Ovary (tissue), 10 donors: ENCODE measurements at places on chromosomes 2 and 18.

DNA sequence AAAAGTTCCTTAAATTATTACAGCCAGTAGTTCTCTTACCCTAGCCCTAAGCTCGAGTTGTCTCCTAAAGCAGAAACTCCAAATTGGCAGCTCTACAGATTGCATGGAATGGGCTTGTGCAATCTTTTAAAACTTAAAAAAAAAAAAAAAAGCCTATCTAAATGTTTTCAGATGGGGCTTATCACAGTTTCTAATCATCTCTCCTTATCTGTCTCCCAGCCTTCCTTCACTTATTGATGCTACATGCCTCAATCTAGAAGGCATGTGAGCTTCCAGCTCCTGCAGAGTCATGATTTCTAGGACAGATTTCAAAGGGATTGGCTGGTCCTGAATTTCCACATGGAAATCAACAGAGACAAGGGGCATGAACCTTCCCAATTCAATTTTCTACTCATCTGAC is 33.1 kb upstream of the PELI1 start:
- DNase-seq: no peak

DNA sequence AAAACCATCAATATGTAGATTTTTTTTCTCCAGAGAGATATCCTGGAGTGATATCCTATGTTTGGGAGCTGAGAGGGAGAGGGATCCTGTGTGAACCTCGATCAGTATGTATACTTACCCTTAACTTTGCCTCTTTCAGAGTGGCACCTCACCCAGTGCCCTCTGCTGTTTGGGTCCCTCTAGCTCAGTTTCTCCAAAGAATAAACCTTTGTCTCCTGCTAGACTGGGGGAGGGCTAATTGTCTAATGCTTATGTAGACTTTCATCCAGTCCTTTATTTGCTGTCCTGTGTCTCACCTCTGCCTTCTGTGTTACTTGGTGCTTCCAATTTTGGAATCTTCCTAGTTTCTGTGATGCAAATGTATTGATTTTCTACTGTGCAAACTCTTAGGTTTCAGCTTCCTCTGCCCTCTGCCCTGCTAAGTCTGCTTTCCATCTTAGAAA is 48.4 kb downstream of the MTX2 start:
- no peak for DNase-seq

DNA sequence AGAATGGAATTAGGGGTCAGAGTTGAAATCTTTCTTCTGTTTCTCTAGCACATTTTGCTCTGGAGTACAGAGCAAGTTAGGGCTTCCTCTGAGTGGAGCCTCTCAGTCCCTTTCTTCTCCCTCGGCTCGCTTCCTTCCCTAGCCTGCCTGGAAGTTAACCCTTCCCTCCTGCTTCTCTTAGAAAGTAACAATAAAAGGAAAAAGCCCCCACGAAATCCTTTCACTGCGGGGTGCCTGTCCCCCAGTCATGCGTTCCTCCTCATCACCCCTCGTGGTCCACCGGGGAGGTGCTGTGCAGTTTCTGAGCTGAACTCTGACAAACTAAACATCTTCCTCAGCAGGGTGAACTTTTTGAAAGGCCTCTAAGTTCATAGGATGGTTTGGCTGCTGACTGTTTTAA is 2.0 kb downstream of the IGFBP2 start:
- DNase-seq: no peak

DNA sequence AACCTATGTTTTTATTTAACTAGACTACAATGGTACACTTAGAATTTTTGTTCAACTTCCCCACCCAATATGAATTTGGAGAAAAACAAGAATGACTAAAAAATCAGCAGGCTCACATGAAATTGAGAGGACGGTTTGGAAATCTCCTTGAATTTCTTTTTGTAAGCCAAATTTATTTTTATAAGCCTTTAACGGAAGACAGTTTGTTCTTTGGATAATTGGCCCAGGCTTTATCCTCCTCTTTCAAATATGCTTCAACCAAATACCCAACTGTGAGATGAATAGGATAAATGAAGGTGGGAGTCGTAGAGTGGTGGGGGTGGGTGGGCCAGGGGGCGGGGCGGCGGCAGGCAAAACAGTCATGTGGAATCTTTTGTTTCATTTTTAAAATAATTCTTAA is 60.6 kb downstream of the FMNL2 start:
- DNase-seq: no peak

GRCh38 chr2:41109744-41110143 is 657.9 kb upstream of the SLC8A1 start:
- DNase-seq: no peak

GRCh38 chr2:165902934-165903333 is 50.6 kb downstream of the TTC21B start:
- no peak for DNase-seq

GRCh38 chr2:189913821-189914220 is 129.6 kb downstream of the PMS1 start:
- no peak for DNase-seq

DNA sequence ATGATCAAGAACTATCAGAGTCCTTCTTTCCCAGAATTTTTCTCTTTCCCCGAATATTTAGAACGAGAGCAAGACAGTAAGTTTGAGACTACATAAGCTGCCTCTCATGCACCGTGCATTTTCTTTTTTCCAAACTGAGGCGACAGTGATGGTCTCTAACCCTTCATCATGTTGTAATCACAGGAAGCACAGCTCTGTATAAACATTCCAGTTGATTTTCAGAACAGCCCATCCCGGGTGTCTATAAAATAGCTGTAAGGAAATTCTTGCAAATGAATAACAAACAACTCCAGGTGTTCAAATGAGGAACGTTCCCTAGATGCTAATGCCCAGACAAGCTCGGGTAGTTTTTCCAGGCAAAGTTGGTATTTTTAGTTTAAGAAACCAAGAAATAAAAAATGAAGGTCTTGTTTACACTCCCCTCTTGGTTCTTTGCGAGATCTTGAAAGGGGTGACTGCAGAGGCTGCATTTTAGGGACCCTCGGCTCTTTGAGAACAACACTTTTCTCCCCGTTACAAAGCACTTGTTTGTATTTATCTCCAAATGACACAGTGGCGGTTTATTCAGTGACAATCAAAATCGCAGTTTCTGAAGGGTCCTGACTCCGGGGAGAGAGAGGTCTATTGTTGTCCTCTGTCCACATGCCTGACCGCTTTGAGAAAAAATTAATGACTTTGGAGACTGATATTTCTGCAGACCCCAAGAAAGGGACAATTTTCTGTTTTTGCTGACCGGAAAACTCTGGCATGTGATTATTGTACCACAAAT is 101.1 kb upstream of the NCK2 start:
- DNase-seq: no peak

DNA sequence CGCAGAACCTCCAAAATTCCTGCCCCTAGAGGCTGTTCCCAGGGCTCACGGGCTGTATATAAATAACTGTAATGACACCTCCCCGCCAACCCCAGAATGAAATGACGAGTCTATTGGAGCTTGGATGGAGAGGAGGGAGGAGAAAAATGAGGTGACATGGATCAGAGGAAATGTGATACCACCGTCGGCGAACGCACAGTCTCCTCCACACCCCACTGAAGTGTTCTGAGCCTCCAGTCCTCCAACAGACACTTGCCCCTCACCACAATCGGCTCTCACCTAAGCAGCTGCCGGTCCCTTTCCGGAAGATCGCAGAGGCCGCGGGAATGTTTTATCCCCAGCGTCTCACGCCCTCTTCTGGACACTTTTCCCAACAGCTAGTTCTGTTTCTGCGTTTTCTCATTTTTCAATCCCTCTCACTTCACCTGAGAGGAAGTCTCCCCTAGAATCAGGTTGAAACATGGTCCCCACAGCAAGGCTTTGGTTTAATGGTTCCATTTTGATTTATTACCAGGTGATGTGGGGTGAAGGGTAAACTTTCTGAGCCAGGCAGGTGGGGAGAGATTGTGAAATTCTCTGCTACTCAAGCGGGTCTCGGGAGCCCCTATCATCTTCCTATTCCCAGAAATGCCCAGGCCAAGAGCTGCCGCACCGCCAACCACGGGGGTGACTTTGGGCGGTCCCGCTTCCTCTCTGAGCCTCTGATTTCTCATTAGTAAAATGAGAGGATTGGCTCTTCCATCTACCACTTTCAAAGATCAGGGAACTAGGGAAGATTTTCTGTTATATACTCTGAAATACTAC is 9.1 kb upstream of the MYO5B start:
- DNase-seq: no peak

- no peak for DNase-seq
Measured at GRCh38 chr2:160907738-160908137, 252.5 kb upstream of the TANK start.

DNA sequence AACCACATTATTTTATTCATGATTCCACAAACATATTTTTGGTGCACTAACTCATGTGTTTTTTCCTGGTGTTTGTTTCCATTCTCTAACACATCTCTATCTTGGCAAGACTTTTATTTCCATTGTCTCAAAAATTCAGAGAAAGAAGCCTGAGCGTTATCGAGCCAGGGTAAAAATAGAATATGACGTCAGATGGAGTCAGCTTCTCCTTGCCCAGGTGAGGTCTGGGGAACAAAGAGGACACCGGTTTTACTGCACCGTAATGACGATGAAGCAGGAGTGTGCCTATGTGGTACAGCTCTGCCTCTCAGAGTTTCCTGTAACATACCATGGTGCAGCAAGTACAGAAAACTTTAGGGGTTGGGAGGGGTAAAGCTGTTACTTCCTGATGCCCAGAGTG is 661.6 kb downstream of the PLCL1 start:
- DNase-seq: no peak

- no peak for DNase-seq
Measured at GRCh38 chr2:74052732-74053710, 68.3 kb downstream of the TET3 start.

- DNase-seq: no peak
Measured at GRCh38 chr2:171404261-171404660, 29.5 kb downstream of the METTL8 start.

- no peak for DNase-seq
Measured at GRCh38 chr2:104384961-104385360, 469.0 kb upstream of the POU3F3 start.

DNA sequence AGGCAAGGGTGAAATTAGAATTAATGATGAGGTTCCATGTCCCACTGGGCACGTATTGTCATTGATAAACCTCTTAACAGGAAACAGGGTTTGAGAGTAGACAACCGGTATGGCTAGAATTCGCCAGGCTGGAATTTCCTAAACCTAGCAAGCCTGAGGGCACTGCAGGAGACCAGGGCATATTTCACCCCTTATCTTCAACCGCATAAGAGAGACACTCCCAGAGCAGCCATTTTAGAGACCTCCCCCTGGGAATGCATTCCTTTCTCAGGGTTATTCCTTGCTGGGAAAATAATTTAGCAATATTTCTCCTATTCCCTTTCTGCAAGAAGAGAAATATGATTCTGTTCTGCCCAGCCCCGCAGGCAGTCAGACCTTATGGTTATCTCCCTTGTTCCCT is 334.6 kb upstream of the LYPD1 start:
- DNase-seq: no peak

- DNase-seq: no peak
Measured at GRCh38 chr2:19312949-19313348, 45.5 kb downstream of the OSR1 start.

DNA sequence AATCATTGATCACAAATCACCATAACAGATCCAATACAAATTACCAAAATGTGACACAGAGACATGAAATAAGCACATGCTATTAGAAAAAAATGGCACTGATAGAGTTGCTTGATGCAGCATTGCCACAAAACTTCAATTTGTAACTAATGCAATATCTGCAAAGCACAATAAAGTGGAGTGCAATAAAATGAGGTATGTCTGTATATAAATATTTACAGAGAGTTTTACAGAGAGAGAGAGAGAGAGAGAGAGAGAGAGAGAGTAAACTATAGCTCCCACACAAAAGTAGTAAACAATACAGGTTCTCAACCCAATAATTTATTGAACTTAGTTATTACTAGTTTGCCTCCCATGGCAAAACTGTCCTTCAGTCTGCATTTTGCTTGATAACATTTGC is 1807.0 kb downstream of the SUCLG1 start:
- no peak for DNase-seq

GRCh38 chr2:137298377-137298776 is 533.0 kb downstream of the THSD7B start:
- DNase-seq: no peak

GRCh38 chr2:13035866-13036265 is 319.1 kb downstream of the TRIB2 start:
- no peak for DNase-seq

- DNase-seq: no peak
Measured at GRCh38 chr2:190963088-190963487, 50.9 kb downstream of the STAT1 start.

DNA sequence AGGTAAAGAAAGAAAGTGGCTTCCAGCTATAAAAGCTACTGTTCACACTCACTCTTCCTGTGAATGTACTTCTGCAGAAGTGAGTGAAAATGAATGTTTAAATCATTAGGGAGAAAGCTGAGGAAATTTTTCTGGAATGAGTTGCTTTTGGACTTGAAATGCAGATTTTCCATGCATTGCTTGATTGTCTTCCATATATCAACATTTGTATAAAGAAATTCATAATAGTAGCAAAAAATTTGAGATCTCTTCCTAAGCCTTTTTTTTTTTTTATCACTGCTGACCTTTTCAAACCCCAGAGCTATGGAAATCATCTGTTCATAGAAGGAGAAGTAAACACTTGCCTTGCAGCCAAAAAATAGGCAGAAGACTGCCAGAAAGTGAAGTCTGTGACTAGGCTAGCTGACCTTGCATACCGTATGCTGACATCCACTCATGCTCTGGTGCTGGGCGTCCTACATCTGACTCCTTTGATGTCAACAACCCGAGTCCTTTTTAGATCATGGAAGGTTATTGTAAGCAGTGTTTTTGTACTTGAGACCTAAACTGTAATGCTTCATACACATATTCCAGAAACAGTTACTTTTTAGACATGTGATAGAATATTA is 154.5 kb upstream of the RASGRP3 start:
- peak; percentile 51 for DNase-seq

- no peak for DNase-seq
Measured at GRCh38 chr18:44590956-44591670, 89.6 kb upstream of the SETBP1 start.

DNA sequence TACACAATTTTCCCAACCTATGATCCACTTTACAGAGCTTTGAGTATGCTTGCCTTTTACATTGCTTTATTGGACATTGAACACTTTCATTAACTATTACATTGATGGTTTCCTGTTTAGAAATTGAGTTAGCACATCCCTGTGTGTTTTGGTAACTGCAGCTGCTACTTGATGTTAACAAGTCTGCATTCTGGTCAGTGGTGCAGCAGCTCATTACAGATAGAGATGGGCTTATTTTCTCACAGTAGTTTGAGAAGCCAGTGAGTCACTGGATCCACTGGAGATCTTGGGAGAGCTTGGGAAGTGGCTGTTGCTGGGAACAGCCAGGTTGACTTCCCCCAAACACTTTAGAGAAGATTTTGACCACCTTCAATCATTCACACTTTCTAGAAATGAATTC is 150.5 kb downstream of the ARHGAP15 start:
- no peak for DNase-seq

DNA sequence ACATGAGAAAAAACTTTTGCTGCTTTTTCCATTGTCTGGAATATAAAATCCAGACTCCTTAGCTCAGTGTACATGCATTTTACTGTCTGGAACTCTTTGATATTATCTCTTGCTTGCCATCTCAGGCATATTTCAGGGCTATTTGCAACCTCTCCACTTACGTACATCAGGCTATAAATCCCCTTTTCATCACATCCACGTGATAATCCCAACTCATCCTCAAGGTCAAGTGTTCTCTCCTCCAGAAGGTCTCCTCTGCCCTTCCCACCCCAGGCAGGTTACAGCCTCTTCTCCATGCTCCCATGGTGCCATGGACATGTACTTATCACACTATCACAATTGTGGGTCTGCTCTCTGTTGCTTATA is 202.5 kb upstream of the RBMS1 start:
- no peak for DNase-seq
